ENCODE measurements at places on chromosomes 2 and 18.

GRCh38 chr2:136006658-136007057 lies 21.2 kb upstream of the DARS1 start:
- no peak for DNase-seq

- no peak for DNase-seq
Observed at GRCh38 chr2:207640160-207640559, 15.0 kb upstream of the METTL21A start.

DNA sequence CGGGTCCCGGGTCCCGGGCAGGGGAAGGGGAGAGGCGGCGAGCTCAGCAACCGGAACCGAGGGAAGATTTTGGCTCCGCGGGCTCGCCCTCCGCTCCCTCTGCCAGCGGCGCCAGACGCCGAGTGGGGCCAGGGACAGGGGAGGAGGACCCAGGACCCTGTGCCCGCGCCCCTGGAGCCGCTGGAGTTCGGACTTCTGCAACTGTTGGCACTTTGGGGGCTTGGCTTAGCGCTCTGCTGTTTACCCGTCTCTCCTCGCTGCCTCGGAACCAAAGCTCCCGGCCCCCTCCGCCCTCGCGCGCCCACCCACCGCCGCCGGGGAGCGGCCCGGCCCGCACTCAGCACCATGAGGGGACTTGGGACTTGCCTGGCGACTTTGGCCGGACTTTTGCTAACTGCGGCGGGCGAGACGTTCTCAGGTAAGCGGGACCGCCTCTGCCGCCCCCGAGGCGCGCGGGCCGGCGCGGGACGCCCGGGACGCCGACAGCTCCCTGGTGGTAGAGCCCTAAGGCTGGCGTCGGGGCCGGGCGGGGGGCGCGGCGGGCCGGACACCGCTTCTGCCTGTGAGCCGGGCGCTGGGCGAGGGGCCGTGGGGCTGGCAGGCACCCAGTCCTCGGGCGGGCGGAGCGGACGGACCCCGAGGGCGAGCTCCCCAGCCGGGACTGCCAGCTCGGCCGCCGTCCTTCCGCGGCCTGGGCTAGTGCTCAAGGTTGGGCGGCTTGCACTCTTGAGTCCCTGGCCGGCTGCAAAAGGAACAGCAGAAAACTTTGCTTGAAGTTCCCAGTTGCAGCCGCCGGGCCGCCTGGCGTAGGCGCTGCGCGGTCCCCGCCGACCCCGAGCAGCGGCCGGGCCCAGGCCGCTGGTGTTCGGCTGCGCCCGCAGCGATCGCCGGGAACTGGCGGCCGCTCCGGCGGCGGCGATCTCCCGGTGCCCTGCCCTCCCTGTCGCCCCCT lies 634 bp downstream of the PTPRM start:
- peak; percentile 36 for DNase-seq

- DNase-seq = no peak
Observed at GRCh38 chr2:239400596-239401066, at the start of gene HDAC4. TSS of gene HDAC4 (minus strand) at chr2:239401020. CDS start at chr2:239352699, 48,321 bp downstream.

GRCh38 chr2:189014449-189015138 lies 40.4 kb downstream of the COL3A1 start:
- no peak for DNase-seq

DNA sequence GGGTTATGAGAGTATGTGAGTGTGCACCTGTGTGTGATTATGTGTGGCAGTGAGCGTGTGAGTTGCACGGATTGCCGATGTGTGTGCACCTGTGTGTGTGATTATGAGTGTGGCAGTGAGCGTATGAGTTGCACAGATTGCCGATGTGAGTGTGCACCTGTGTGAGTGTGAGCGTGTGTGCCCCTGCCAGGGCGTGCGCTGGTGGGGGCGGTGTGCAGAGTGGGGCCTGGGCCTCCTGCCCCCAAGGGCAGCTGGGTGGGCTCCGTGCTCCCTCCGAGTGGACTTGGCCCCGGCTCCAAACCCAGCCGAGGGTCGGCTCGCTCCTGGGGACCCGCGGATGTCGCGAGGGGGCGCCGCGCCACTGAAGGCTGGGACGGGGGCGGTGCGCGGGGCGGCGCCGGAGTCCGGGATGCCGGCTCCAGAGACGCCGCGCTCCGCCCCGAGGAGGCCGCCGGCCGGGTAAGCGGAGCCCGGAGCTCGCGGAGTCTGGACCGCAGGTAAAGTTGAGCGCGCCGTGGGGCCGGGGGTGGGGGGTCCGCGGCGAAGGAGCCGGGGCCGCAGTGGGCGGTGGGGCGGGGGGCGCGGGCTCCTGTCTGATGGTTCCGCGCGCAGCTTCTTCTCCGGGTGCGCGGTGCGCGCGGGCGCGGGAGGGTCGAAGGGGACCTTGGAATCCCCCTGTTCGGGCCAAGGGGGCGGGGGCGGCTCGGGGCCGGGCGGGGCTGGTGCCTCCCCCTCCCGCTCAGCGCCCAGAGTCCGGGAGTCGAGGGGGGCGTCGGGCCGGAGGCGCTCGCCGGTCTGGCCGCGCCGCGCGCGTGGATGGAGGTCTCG lies at the start of gene KCNG2:
Gene KCNG2 (plus strand): TSS at position 421 of the 828 bp plus-strand sequence. CDS start 65,730 bp downstream, outside the sequence.
- DNase-seq = no peak

Data from breast epithelium (tissue), 4 donors.